ENCODE measurements at places on chromosomes 1 and 21. TPM values are rescaled to one million over a fixed set of nuclear protein-coding genes. Genes with fewer than 3 reads are reported as not detected.

CFAP141 gene
- 1.1 TPM for total RNA-seq

UBL4B gene
- not detected for total RNA-seq

SYCP1 gene
- not detected for total RNA-seq

SMPDL3B gene
- not detected for total RNA-seq

LBR gene
- total RNA-seq, result 14.9 TPM

TAS1R1 gene
- not detected for total RNA-seq

PKN2 gene
- total RNA-seq, result 42.8 TPM

FCGR3B gene
- total RNA-seq, result 8.7 TPM

MYCL gene
- total RNA-seq, result 0.39 TPM

Measured in heart right ventricle (tissue), 16 donors.